ENCODE measurements at places on chromosomes 2 and 18.
A peak's percentile ranks its signal among the peaks of the same experiment; 100 is the strongest.

GRCh38 chr2:134079373-134079772 lies 174.5 kb upstream of the MGAT5 start:
- no peak for DNase-seq

DNA sequence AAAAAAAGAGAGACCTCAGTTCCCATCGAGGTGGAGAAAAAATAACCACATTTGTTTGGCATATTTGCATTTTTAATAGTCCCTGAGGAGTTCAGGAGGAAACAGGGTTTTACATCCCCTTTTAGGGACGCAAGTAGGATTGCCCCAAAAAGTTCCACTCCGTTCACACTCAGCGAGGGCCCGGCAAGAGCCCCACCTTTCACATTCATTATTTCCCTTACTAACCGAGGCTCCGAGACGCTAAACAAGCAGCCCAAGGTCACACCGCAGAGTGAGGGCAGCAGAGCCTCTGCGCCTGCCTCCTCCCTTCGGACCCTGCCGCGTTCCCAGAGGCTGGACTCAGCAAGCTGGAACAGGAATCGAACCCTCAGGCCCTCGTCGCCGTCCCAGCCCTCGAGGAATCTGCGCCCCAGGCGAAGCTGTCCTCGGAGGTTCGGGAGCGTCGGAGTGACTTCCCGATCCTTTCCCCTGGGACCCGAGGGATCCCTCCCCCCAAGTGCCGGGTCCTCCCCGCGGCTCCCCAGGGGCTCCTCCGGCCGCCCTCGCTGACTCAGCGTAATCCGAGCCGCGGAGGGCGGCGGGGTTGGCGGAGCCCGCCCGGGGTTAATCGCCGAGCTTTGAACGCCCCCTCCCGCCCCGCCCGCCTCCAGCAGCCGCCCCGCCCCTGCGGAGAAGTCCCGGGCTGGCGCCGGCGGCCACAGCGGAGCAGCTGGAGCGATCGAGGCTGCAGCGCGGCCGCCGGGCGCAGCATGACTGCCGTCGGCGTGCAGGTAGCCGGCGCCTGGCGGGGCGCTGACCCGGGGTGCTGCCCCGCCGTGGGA lies at the start of gene TMEM37:
TSS of gene TMEM37 (plus strand) at position 700 of the 821 bp plus-strand sequence. CDS start at position 750, 50 bp downstream.
- no peak for DNase-seq

DNA sequence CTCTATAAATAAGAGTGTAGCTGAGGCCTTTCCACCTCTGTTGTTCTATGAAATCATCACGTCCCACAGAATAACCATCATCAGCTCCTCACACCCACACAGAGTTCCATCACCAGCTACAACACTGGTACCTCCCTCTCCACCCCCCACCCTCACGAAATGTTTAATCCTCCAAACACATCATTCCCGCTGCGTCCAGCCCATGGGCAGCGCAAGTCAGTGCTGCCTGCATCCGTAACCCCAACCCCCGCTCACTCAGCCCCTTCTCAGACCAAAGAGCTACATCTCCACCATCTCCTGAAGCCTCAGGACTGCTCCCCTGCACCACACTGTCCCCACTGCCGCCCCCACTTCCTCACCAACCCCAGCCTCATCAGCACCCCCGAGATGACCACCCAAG lies 19.4 kb downstream of the DNMT3A start:
- no peak for DNase-seq

GRCh38 chr2:28539118-28539541 lies 43.3 kb downstream of the PLB1 start:
- no peak for DNase-seq

- DNase-seq = peak; percentile 1
Observed at GRCh38 chr2:144162652-144163051, 357.3 kb downstream of the ZEB2 start.

DNA sequence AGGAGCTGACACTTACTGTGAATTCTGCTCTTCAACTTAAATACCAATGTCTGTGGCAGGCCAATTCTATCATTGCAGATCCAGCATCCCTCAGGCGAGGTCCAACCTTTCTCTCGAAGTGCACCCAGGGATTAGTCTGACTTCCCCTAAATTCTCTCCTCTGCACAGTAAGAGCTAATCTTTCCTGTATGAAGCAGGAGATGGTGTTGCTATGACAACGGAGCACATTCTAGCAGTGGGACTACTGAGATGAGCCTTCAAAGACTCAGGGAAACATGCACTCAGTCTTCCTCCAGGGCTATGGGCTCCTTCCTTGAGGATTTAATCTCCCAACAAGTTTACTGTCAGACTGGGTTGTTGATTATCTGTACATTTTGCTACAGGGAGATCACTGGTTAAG lies 176.3 kb downstream of the NOL4 start:
- no peak for DNase-seq

- no peak for DNase-seq
Observed at GRCh38 chr2:216693414-216694080, 1.8 kb downstream of the IGFBP5 start.

DNA sequence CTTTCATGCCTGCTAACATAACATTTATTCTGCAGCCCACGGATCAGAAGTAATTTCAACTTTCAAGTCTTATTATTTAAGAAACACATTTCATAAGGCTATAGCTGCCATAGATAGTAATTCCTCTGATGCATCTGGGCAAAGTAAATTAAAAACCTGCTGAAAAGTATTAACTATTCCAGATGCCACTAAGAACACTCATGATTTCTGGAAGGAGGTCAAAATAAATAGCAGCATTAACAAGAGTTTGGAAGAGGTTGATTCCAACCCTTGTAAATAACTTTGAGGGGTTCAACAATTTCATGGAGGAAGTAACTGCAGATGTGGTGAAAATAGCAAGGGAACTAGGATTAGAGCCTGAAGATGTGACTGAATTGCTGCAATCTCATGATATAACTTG lies 77.6 kb downstream of the CCDC148 start:
- no peak for DNase-seq

DNA sequence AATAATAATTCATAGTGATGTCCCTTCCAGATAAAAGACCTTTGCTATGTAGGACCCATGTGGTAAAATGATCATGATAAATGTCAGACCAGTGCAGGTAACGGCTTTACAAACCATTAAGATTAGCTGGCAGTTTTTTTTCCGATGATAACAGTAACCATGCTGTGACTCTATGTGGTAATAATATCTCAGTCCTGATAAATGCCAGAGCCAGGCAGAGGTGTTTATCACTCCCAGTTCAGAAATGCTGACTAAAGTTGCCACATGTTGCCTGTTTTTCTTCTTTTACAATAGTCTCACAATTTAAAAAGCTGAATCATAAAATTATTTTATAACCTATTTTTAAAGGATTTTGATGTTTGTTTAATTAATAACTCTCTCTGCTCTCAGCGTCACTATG lies 565.1 kb downstream of the ARHGAP15 start:
- DNase-seq = no peak

DNA sequence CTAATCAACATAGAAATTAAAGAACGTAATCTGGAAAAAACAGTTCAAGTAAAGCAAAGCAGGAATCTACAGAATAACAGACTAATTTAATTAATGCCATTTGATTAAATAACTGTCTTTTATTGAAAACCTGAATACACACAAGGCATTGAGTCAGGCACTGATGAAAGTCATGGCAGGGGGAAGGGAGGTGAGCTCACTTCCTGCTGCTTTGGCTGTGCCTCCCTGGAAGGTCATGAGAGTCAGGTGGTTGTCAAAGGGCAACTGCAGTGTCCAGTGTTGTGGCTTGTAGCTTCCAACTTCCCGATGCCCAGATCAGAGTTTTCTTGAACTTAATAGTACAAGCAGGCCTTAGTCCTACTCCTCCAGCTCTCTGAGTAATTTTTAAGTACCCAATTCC lies 180.9 kb downstream of the PID1 start:
- DNase-seq = no peak

GRCh38 chr18:56298935-56299334 lies 339.5 kb downstream of the TXNL1 start:
- DNase-seq = no peak

DNA sequence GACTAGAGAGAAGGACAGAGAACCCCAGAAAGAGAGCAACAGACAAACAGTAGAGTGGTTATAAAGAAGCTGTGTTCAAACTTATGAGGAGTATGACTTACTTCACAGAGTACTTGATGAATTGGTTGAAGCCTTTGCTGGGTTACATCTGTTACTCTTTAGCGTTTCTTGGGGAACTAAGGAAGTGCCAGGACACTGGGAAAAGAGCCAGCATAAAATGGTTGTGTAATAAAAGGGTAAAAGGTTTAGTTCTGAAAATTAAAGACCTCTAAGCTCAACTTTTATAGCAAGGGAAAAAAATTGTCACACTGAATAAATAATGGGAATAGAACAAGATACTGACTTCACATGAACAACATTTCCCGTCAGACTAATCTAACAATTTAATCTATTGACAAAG lies 17.0 kb upstream of the STAT4 start:
- no peak for DNase-seq

DNA sequence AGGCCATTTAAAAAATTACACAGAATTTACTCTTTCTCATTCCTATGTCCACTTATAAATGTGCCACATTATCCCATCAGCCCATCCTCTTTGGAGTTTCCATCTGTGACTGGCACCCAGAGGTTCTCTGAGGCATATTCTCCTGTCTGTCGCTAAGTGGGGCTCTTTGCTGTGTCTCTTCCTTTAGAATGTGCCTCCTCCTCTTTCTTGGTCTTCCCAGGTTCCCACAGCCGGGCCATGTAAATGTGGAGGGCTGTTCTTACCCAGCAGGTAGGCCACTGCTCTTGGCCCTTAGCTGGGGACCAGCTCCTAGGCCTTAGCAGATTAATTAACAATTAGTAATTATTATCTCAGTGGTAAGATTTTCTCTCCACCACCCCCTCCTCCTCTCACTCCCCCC lies 167.0 kb downstream of the INSIG2 start:
- no peak for DNase-seq

GRCh38 chr2:43887176-43887575 lies 48.4 kb downstream of the ABCG8 start:
- DNase-seq = no peak

GRCh38 chr18:74840492-74841167 lies 243.0 kb downstream of the ZNF407 start:
- no peak for DNase-seq

DNA sequence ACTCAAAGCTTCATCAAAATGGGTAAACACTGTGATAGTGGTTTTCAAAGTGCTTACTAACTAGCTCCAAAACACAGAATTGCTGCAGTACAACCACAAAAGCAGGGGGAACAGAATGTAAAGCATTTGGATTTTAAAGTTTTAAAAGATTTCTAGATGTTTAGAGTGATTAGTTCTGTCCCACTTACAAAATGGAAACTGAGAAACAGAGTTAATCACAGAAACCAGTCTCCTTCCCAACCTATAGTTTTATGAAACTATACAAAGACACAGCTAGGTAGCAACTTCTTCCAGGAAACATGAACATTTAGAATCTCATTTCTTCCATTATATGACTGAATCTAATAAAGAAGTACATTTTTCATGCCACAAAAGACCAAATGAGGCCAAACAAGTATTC lies 73.8 kb upstream of the HNRNPA3 start:
- DNase-seq = no peak
